Activated naive CD4-positive, alpha-beta T cell treated with anti-CD3 and anti-CD28 coated beads, Interleukin-2, amount 50 U/mL, for 72 hours (primary cell): ENCODE measurements at places on chromosomes 3 and 15.
A peak's percentile ranks its signal among the peaks of the same experiment; 100 is the strongest.

- no peak for DNase-seq
Observed at GRCh38 chr3:94167796-94168195, 104.9 kb downstream of the NSUN3 start.

DNA sequence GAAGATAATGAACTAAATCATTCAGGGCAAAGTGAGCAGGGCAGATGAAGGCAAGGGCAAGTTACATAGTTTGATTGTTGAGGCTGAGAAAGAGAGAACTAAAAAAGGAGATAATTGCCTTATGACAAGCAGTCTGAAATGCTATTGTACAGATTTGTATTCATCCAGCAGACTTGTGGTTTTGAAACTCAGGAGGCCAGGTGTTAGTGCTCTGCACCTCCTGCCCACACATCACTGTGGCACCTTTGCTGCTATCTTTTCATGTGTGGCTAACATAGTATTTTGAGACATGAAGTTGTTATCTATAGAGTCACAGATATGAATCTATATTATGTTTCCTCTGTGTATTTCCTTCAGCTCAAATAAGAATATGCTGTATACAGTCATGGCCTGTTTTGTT is 24.3 kb upstream of the SUCLG2 start:
- DNase-seq, result no peak

DNA sequence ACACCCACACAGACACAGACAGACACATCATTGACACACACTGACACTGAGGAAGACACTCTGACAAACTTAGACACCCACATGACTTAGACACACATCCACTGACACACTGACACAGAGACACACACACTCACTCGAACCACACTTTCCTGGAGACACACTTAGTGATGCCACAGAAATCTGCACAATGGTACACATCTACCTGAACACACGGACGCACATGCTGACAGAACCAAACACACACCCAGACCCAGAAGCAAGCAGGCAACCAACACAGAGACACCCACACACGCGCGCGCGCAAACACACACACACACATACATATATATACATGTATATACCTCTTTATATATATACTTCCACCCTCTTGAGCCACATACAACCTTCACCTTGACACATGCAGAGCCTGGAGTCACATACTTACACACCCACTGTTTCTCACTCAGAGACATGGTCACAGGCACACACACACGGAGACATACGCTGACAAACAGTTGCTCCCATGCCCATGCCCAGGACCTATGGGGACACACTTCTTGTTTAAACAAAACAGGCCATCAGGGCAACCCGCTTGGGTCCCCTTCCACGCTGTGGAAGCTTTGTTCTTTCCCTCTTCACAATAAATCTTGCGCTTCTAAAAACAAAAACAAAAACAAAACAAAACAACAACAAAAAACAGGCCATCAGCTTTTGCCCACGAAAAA is 913 bp upstream of the SCN5A start:
- DNase-seq, result peak; percentile 13

DNA sequence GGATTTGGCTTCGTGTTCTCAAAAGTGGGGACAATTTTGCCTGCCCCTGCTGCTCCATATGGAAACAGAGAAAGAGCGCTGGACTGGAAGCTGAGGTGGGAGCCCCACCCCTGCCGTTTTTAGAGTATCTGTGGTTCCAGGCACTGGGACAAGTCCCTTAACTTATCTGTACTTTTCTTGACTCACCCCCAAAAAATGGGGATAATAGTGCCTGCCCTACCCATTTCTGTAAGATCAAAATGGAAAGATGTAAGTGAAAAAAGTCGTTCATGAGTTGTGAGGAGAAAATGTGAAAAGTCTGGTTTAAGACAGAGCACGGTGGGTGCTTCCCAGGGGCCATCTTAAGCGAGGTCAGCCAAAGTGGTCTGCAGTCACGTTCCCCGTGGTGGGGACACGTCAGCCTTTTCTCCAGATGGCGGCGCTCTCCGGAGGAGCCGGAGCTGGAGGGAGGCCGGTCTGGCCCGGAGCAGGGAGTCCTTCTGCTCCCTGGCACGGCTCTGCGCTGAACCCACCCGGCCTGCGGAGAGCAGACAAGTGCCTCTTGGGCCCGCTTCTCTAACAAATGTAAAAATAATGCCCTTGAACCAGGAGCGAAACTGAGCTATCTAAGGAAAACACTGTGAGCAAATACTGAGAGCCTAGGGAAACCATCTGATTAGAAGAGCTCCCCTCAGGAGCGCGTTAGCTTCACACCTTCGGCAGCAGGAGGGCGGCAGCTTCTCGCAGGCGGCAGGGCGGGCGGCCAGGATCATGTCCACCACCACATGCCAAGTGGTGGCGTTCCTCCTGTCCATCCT is at the start of gene CLDN18:
CLDN18 (plus strand) TSS at position 690 of the 797 bp plus-strand sequence; CDS start at position 751, 61 bp downstream.
- DNase-seq, result no peak

DNA sequence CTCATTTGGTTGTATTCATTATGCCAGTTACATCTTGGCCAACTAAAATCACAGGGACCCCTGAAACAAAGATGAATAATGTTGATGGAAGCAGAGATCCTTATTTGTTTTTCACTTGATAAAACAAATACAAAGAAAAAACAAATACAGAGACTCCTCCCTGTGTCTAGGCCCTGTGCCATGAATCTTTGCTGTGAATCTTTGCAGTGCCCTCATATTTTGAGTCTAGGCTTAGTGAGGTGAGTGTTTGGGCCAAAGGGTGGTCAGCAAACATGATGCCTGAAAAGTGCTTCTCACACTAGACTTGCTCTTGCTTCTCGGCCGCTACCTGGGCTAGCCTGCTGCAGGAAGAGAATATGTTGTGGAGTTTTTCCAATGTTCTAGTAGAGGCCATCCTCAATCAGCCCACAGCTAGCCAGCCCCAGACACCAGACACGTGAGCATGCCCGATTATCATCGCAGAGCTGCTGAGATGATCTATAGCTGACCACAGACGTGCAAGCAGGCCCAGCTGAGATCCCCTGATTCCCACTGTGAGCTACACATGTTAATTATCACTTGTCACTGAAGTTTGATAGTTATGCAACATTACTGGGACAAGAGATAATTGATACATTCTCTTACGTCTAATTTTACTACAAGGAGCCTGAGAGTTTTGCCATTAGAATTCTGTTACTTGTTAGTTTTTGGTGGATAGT is 191.4 kb downstream of the THRB start:
- no peak for DNase-seq

GRCh38 chr3:75342425-75342824 is 321.7 kb upstream of the FRG2C start:
- no peak for DNase-seq

DNA sequence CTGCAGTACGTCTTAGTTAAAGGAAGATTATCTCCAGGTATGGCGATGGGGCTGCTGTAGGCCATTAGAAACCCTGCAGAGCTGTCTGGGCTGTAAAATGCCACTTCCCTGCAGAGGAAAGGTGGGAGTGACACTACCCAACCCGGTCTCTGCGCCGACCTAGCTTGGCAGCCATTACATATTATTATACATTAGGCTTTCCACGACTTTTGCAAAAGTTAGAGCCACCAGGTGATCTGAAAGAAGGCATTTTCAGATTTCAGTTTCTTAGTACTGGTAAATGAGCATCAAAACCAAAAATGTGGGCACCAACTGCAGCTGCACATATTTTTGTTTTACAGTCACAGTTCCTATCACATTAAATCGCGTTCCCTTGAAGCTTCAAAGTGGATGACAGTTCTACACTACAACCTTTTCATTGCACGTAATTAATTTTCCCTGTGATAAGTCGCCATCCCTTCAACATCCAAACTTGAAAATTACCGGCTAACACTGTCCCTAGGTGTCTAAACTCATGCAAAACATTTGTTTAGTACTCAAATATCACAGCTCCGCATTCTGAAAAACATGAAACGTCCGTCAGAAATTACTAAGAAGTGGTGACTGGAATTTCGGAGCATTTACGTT is 81.4 kb upstream of the CHD2 start:
- no peak for DNase-seq

GRCh38 chr3:5464649-5465048 is 277.1 kb downstream of the EDEM1 start:
- DNase-seq, result no peak

- no peak for DNase-seq
Observed at GRCh38 chr15:31145271-31145911, 43.9 kb upstream of the TRPM1 start.

DNA sequence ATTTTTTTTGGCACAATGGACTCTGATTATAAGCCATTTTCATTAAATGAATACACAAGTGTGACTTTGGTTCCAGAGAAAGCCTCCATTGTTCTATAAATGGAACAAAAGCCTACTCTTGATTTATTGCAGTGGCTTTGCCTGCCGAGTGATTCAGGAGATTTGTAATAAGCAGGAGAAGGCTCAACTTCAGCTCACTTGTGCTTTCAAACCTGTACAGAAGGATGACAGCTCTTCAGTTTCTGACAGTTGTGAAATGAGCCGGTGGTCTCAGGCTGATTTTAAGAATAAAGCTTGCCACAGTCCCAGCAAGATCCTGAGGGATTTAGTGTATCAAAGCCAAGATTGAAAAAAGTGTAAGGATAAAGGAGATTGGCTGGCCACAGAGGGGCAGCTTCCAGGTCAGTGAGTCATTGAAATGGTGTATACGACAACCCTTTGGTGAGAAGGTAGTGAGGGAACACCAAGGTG is 438.8 kb upstream of the TGFBR2 start:
- DNase-seq, result no peak

- DNase-seq, result no peak
Observed at GRCh38 chr3:194731506-194732073, 45.9 kb downstream of the FAM43A start.

DNA sequence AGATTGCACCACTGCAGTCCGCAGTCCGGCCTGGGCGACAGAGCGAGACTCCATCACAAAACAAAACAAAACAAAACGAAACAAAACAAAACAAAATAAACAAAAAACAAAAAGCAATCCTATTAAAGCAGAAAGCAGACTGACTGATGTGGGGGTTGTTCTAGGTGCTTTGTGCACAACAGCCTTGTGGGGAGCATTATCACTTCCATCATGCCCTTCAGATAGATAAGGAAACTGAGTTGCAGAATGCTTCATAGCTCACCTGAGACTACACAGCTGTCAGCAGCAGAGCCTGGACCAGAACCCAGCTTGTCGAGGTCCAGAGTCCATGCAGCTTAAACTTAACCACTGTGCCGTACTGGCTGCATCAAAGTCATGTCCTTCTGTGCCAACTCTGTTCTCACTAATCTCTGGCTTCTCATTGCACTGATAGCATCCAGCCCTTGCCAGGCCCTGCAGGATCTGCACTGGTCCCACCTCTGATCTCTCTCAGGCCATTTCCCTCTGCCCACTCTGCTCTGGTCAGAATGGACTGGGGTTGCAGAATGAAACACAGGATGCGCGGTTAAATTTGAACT is 47.6 kb upstream of the MRPS22 start:
- no peak for DNase-seq

- DNase-seq, result no peak
Observed at GRCh38 chr15:39598958-39599845, 18.3 kb downstream of the THBS1 start.

DNA sequence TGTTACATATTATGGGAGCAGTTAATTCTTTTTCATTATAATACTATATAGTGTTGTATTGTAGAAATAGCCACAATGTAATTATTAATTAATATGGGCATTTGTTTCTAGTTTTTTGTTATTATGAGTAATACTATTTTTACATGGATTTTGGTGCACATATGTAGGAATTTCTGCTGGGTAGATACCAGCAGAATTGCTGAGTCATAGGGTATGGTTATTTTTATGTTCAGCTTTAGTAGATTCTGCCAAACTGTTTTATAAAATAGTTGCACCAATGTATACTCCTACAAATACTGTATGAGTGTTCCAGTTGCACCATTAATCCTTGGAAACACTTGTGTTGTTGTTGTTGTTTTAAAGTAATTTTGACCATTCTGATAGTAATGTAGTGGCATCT is 91.5 kb downstream of the SH3GL3 start:
- DNase-seq, result no peak

GRCh38 chr3:9066775-9067174 is 103.5 kb upstream of the RAD18 start:
- no peak for DNase-seq

GRCh38 chr15:80494351-80494751 is 90.2 kb downstream of the ARNT2 start:
- DNase-seq, result no peak

GRCh38 chr15:65374821-65375401 is 2.9 kb downstream of the IGDCC3 start:
- DNase-seq, result no peak

- DNase-seq, result no peak
Observed at GRCh38 chr3:124758851-124759635, 28.8 kb downstream of the UMPS start.
